Activated CD8-positive, alpha-beta memory T cell treated with anti-CD3 and anti-CD28 coated beads for 48 hours (primary cell): ENCODE measurements at places on chromosomes 7 and 10.
A peak's percentile ranks its signal among the peaks of the same experiment; 100 is the strongest.

- DNase-seq = no peak
Measured at GRCh38 chr7:85018498-85018897, 168.4 kb downstream of the SEMA3D start.

DNA sequence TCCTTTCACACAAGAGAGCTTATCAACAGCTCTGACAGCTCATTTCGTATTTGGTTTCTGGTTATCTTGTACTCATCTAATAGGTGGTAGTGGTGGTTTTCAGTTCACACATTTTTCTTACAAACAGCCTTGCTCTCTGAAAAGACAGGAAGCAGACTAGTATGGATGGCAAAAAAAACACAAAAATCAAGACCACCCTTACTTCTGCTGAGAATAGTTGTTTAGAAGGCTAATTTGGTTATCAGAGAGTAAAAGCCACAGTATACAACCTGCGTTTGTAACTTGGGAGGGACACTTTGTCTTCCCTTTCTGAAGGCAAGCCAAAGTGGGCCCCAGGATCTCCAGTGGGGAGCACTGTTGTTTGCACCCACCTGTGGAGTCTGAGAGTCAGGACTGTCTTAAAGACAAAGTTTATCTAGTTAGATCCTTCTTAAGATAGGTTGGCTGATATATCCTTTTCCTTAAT, 68.0 kb downstream of the PIP4K2A start:
- no peak for DNase-seq

DNA sequence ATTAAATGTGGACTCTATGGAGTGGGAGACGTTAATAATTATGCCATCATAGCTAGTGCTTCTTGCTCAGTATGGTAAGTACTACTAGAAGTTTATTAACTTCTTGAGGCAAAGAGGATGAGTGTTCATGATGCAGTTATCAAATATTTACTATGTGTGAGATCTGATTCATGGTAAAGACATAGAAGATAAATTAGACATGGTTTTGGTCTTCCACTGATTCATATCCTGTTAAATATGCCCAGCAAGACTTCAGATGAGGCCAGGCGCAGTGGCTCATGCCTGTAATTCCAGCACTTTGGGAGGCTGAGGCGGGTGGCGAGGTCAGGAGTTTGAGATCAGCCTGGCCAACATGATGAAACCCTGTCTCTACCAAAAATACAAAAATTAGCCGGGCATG, 547.1 kb upstream of the ANKRD30A start:
- no peak for DNase-seq

DNA sequence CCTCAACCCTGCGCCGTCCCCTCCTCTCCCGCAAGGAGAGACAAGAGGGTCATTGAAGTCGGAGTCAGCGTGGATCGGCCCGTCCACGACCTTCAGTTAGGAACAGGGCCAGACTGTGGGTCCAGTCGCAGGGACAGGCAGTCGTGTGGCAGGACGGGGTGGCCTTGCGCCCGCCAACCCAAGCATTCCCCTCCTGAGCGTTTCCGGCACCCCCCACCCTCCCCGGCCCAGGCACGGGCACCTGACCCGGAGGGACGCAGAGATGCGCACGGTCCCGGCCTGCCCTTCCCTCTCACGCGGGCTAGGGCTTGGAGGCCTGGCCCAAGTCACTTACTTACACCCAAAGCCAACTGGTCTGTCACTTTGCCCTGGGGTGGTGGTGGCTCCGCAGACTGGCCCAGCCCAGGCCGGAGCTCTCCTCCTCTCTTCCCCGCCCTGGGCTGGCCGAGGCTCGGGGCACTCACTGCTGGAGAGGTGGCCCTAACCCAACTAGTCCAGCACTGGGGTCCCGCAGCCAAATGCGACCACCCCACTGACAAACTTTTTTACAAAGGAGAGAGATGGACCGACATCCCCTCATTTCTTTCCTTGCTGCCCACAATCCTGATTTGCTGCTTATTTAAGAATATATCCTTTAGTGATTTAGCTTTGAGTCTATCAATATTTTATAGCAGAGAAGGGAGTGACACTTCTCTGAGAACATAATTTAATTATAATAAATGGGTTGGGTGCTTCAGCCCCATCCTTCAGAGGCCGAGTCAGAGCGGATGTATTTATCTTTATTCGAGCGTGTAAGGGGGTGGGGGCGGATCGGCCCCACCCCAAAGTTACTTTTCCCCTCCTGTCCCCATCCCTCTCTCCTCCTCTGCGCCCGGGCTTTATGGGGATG, 1.2 kb upstream of the UNCX start:
- no peak for DNase-seq

DNA sequence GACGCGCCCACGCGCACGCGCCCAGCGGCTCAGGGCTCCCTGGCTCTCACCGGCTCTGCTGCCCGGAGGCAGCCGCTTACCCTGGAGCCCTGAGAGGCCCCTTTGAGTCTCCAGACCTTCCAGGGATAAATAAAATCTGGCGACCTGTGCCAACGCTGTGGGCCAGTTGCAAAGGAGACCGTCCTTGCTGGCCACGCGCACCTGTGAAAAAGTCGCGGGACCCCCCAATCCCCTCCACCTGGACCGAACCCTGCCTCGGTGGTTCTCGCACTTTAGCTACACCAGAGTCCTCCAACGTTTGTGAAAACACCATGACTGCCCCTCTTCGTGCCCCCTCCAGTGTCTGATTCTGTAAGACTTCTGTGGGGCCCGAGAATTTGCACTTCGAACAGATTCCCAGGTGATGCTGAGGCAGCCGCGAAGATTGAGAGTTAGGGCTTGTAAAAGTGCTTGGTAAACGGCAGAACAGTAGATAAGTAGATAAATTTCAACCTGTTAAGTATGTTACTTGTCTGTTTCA, 102.4 kb upstream of the SVIL start:
- DNase-seq = no peak

DNA sequence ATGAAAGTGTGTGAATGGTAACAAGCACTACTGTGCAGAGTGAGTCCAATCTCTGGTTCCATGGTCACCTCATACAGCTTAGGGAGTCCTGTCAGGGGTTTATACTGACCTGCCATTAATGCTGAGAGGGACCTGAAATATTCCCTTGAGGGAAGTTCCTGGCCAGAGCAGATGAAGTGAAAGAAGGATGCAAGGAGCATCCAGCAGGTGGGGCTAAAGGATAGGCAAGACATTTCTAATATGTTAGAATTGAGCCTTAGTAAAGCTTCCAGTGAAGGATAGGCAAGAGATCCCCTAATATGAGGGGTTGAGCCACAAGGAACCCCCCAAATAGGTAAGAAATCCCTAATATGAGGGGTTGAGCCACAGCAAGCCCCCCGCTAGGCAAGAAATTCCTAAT, 25.5 kb upstream of the FAM221A start:
- DNase-seq = no peak

- no peak for DNase-seq
Measured at GRCh38 chr10:37975401-37975991, 951 bp downstream of the ZNF25 start.

DNA sequence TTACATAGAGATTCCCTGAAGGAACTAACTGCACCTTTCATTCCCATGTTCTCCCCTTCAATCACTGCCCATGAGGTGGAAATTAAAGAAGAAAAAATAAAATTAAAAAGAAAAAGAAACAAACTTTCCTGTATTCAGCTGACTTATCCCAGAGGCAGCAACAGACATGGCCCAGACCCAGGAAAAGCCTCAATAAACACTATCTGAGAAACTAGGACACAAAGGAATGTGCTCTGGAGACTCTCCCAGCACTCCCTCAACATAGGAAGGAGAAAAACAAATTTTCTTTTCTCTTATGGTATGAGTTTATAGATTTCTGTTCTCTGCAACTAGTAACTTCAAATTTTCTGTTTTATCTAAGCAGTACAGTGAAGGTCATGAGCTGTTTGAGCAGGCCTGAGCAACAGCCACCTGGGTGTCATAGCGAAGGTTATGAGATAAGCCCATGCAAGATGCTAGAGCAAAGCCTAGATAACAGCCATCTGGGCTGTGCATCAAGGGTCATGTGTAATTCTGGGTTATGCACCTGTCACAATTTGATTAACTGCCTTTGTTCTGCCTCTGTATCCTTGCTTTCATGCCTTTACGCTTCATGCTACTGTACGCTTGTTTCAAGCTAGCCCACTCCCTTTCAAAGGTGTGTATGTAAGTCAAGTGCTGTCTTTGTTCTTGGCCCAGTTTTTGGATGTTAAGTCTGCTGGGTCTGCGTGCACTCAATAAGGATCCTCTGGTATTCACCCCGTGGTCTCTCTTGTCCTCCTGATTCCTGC, 11.0 kb upstream of the OR6B1 start:
- no peak for DNase-seq

GRCh38 chr10:107427016-107427415, 262.5 kb upstream of the SORCS1 start:
- no peak for DNase-seq

DNA sequence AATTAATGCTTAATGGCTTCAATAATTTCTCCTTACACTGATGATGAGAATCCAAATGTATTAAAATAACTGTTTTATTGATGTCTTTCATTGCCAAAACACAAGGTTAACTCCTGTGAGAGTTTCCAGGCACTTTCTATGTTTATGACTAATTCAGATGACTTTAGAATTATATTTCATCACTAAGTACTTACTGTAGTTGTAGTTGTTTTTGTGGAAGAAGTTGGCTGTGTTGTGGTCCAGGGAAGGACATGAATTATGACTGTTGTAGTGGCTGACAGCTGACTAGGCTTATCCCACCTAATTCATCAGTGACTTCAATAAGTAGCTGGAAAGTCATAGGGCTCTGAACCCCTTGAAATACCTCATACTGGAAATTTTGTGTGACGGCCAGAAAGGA, 254.8 kb downstream of the HGF start:
- DNase-seq = no peak

DNA sequence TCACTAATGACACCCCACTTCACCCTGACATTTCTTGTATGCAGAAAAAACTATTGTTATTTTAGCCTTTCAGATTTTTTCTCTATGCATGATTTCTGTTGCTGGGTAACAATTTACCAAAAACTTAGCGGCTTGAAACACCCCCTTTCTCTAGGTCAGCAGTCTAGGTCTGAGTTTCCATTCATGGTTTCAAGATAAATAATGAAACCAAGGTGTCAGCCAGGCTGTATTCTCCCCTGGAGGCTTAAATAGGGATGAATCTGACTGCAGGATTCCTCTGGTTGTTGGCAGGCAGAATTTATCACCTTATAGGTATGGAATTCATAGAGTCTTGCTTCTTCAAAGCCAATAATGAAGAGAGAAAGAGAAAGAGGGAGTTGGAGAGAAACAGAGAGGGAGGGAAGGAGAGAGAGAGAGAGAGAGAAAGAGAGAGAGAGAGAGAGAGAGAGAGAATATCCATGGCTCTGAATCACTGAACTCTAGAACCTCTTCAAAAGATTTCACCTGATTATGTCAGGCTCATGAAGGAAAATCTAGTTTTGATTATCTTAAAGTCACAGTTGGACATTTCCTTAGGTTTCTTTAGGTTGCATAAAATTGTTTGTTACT, 1224.6 kb upstream of the LRRTM3 start:
- DNase-seq = no peak

DNA sequence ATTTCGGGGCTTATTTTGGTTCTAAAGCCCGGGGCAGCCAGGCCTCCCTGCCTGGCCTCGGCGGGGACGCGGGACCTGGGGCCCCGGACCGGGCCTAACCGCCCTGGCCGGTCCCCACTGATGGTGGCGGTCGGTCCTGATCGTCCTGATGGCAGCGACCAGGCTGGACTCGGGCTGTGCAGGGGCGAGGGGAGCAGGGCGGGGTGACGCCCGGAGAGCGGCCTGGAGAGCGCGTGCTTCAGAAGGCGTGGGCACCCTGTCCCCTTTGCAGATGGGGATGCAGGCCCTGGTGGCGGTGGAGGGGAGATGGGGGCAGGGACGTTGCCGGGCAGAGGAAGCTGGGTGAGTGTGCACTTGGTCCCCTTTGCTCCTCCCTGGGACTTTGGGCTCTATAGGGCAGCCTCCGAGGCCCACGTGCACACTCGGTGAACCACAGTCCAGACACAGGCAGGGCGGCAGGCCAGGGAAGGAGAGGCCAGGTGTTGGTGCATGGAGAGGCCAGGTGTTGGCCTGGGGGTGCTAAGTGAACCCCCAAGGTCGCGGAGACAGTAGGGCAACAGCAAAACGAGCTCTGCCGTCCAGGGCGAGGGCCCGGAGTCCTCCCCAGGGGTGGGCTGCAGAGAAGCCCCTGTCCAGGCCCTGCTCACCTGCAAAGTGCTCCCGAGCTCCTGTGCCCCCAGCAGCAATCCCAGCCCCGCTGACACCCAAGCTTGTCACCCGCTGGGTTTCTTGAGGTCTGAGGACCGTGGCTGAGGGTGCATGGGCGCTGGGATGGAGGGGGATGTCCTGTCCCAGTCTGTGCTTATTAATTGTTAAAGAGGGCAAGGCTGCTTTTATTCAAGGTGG, 42.4 kb upstream of the FAM20C start:
- DNase-seq = peak; percentile 37

GRCh38 chr10:45353186-45353585, 20.8 kb upstream of the ALOX5 start:
- DNase-seq = no peak

- no peak for DNase-seq
Measured at GRCh38 chr7:81776948-81777630, 7.2 kb upstream of the HGF start.

DNA sequence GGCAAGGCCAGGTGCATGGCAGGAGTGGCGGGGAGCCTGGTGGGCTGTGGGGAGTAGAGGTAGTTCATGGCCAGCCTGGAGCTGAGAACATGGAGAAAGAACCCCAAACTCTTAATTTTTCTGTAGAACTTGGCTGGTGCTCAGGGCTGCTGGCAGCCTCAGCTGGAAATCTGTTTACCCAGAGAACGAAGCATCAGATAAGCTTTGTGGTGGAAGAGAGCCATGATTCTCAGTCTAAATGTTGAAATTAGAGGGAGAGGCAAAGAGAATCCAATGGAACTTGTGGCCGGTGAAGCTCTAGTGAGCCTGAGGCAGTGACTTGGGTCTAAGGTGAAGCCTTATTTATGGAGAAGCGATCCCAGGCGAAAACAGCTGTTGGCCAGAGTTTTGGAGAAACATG, 126.4 kb downstream of the CCDC3 start:
- no peak for DNase-seq

DNA sequence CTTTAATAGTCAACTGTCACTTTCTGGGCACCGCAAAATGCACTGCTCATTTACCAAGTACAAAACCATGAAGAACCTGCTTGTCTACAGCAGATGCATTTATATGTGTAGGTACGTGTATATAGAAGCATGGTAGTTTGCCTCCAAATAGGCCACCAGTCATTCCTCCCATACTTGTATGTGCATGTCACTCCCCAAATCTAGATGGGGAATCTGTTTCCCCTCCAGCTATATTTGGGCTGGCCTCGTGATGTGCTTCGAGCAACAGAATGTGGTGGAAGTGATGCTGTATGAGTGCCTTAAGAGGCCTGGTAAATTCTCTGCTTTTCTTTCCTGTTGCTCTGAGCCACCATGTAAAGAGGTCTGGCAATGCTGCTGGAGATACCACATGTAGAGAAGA, 47.1 kb downstream of the PSMC2 start:
- no peak for DNase-seq

GRCh38 chr10:111522551-111522950, 445.7 kb downstream of the ADRA2A start:
- DNase-seq = no peak

- peak; percentile 18 for DNase-seq
Measured at GRCh38 chr10:112951359-112952281, 1.6 kb downstream of the TCF7L2 start.

GRCh38 chr10:113133497-113134115, 183.6 kb downstream of the TCF7L2 start:
- no peak for DNase-seq
